ENCODE measurements at places on chromosomes 4 and X.

DNA sequence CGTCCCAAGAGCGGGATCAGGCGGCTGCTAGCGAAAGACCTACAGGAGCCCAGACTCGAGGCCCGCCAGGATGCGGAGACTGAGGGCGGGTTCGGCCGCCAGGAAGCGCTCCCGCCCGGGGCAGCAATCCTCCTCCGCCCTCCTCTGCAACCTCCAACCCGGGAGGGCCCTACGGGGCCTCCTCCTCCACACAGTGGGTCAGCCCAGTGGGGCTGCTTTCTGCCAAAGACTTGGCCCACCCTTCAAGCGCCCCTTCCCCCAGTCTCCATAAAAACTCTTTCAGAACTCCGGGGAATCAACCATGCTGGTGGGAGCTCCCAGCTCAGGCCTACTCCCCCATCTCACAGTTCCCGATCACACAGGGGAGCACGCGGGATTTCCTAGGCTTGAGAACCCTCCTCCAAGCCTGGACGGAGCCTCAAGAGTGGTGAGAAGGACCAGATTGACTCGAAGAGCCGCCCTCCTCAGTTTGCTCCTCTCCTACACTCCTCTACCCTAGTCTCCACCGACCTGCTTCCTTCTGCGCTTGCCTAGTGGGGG is 77.5 kb downstream of the RLIM start:
- DNase-seq, result no peak
- H3K27me3 ChIP-seq, result no peaks in the 10 kb centered on the region
- peak overlapping the region; percentile 93 for H3K27ac ChIP-seq
- peak overlapping the region; percentile 29 for H3K4me3 ChIP-seq
- H3K4me1 ChIP-seq, result no peaks in the 10 kb centered on the region

DNA sequence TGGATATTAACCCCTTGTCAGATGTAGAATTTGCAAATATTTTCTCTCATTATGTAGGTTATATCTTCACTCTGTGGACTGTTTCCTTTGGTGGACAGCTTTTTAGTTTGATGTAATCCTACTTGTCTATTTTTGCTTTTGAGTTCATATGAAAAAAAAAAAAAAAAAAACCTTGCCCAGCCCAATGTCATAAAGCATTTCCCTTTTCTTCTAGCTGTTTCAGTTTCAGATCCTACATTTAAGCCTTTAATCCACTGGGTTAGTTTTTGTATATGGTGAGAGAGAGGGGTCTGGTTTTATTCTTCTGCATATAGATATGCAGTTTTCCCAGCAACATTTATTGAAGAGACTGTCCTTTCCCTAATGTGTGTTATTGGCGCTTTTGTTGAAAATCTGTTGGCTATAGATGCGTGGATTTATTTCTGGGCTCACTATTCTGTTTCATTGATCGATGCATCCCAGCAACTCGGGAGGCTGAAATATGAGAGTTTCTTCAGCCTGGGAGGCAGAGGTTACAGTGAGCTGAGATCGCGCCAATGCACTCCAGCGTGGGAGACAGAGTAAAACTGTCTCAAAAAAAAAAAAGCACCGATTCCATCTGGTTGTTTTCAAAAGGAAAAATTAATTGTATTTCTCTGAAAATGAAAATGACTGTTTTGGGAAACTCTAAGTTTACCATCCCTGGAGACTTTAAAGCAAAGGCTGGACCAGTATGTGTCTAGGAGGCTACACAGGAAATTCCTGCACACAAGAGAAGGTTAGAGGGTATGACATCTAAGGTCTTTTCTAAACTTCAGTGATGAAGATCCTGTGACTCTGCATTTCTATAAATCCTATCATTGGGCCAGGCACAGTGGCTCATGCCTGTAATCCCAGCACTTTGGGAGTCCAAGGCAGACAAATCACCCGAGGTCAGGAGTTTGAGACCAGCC is 35.6 kb downstream of the STEEP1 start:
- DNase-seq, result no peak
- no peaks in the 10 kb centered on the region for H3K36me3 ChIP-seq
- no peak overlapping the region for H3K4me3 ChIP-seq
- no peaks in the 10 kb centered on the region for H3K4me1 ChIP-seq

- no peak for DNase-seq
- peaks cover 15% of the 10 kb centered on the region for H3K4me1 ChIP-seq
- H3K4me3 ChIP-seq, result no peak overlapping the region
- H3K27me3 ChIP-seq, result no peaks in the 10 kb centered on the region
Observed at GRCh38 chr4:177128306-177128705, 181.4 kb upstream of the NEIL3 start.

- H3K36me3 ChIP-seq, result no peaks in the 10 kb centered on the region
- H3K4me3 ChIP-seq, result peak overlapping the region; percentile 76
- DNase-seq, result no peak
Observed at GRCh38 chr4:4247696-4248028, 361 bp downstream of the TMEM128 start.

Data from esophagus squamous epithelium (tissue), 5 donors.